ENCODE measurements at places on chromosomes 5 and 9.
A peak's percentile ranks its signal among the peaks of the same experiment; 100 is the strongest.

DNA sequence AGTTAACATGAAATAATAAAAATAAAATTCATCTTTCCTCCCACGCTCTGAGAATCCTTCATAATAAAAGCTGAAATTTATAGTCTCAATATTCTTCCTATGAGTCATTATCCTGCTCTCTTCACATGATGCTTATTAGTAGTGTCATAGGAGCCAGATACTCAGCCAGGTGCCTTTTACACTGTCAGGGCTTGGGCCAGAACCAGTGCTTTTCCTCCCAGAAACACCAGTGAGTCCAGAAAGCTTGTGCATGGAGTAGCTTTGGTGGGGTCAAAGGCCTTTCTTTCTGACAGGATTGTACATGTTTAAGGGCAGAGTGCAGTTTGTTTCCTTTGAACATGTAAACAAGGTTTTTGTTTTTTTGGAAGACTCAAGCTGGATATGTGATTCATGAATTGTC lies 6.8 kb downstream of the LSM11 start:
- no peak for DNase-seq

GRCh38 chr9:26391036-26391435 lies 501.6 kb downstream of the CAAP1 start:
- DNase-seq: no peak

- no peak for DNase-seq
Observed at GRCh38 chr9:131954299-131954698, 125.4 kb downstream of the MED27 start.

- no peak for DNase-seq
Observed at GRCh38 chr9:17876687-17877086, 297.8 kb downstream of the SH3GL2 start.

- DNase-seq: peak; percentile 5
Observed at GRCh38 chr5:52356311-52356918, 431.3 kb upstream of the ITGA1 start.

- peak; percentile 11 for DNase-seq
Observed at GRCh38 chr5:135365281-135365680, 33.8 kb downstream of the MACROH2A1 start.

- DNase-seq: no peak
Observed at GRCh38 chr5:16312785-16313184, 133.2 kb upstream of the MARCHF11 start.

DNA sequence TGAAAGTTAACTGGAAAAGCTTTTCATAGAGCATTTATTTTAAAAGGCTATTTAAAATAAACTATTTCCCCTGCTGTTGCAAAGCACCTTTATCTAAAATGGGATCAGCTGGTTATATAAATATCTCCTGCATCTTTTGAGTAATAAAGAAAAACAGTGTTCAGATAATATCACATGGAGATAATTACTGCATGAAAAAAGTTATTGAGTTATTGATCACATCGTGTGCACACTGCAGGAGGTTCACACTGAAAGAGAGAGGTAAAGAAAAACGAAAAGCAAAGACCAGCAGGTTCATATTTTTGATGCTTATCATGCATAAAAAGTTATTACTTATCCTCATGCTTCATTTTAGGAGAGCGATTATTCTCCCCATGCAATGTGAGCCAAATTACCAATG lies 55.4 kb upstream of the OTP start:
- DNase-seq: no peak

GRCh38 chr9:98203153-98203552 lies 10.7 kb upstream of the CORO2A start:
- no peak for DNase-seq

DNA sequence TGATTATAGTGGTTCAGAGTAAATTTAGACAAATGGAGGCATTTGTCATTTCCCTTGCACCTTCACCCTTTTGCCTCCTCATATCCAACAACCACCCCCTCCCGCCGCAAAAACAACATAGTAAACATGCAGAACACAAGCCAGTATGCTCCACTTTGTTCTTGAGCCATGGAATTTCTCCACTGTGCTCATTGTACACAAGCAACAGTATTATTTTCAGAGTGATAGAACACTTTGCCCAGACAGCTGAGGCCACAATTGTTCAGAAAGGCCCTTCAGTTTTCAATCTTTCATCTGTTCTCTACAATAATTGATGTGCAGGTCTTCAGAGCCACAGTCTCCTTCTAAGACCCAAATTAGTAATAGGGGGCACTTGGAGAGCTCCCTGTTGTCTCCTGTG lies 272.8 kb upstream of the SLC30A5 start:
- DNase-seq: no peak

- no peak for DNase-seq
Observed at GRCh38 chr9:97698865-97699264, 1.7 kb upstream of the XPA start.

DNA sequence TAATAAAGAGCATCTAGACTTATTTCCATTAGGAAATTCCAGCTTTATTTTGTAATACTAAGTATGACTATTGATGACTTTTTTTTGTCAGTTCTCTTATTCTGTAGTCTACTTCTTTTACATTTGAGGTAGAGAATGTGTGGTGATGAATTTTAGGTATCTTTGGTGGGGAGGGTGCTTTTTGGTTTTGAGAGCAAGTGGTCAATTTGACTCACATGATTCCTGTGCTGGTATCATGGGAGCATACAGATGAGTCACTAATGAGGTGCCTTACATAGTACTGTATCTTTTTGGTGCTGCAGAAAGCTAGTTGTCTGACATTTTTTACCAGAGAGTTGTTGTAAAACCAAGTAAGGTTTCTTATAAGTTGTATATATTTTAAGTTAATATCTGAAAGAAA lies 35.3 kb downstream of the ERBIN start:
- no peak for DNase-seq

GRCh38 chr9:24051587-24051986 lies 225.5 kb upstream of the ELAVL2 start:
- DNase-seq: no peak

GRCh38 chr5:33933723-33934169 lies 2.4 kb upstream of the RXFP3 start:
- DNase-seq: no peak

GRCh38 chr5:154146409-154146808 lies 44.1 kb upstream of the GALNT10 start:
- DNase-seq: no peak

GRCh38 chr5:180648658-180649296 lies 623 bp downstream of the FLT4 start:
- DNase-seq: no peak

DNA sequence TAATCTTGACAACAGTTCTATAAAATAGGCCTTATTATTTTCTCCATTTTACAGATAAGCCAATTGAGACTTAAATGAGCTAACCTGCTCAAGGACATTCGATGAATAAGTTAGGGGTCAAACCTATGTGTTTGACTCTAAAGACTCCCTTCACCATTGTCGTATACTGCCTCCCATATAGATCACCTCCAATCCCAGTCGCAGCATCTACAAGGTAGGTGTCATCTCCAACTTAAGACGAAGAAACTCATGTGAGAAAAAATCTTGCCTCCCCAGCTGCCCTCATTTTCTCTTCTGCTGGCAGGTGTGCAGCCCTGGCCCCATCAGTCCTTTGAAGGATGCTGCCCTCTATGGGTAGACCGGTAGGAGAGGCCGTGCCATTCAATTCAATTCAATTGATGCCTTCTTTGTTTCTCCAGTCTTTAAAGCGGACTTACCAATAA lies 75.2 kb upstream of the SMARCA2 start:
- peak; percentile 42 for DNase-seq

- no peak for DNase-seq
Observed at GRCh38 chr9:84393266-84393950, 52.9 kb upstream of the SLC28A3 start.

- no peak for DNase-seq
Observed at GRCh38 chr9:131772940-131773339, 33.1 kb upstream of the RAPGEF1 start.

GRCh38 chr9:107131108-107131799 lies 151.8 kb upstream of the RAD23B start:
- no peak for DNase-seq

- DNase-seq: no peak
Observed at GRCh38 chr9:18798106-18798505, 234.9 kb downstream of the SAXO1 start.

GRCh38 chr5:31133488-31133887 lies 60.0 kb upstream of the CDH6 start:
- DNase-seq: no peak

DNA sequence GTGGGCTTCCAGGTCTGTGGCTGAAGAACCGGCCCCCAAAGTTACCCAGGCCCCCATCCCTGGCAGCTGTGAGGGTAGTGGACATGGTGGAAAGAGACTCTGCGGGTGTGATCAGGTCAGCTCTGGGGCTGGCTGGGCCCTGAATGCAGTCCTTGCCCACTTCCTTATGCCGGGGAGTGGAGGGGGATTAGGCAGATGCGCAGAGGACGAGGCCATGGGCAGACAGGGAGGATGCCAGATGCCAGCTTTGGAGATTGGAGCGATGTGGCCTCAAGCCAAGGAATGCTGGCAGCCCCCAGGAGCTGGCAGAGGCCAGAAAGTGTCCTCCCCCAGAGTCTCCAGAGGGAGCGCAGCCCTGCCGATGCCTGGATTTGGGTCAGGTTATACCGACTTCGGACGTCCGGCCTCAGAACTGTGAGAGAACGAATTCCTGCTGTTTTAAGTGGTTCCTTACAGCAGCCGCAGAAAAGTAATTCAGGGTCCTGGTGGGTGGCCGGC lies 69.8 kb downstream of the ADAMTS2 start:
- DNase-seq: no peak

- DNase-seq: no peak
Observed at GRCh38 chr9:134336924-134337323, 10.7 kb downstream of the RXRA start.

GRCh38 chr9:17531642-17532254 lies 47.1 kb upstream of the SH3GL2 start:
- DNase-seq: no peak

- DNase-seq: peak; percentile 96
Observed at GRCh38 chr9:107447834-107448233, 41.7 kb downstream of the KLF4 start.

GRCh38 chr9:126621919-126622735 lies 8.4 kb downstream of the LMX1B start:
- DNase-seq: no peak

- DNase-seq: no peak
Observed at GRCh38 chr9:137162505-137163364, 7.1 kb downstream of the LRRC26 start.

GRCh38 chr5:153533546-153533945 lies 43.1 kb downstream of the GRIA1 start:
- DNase-seq: no peak

DNA sequence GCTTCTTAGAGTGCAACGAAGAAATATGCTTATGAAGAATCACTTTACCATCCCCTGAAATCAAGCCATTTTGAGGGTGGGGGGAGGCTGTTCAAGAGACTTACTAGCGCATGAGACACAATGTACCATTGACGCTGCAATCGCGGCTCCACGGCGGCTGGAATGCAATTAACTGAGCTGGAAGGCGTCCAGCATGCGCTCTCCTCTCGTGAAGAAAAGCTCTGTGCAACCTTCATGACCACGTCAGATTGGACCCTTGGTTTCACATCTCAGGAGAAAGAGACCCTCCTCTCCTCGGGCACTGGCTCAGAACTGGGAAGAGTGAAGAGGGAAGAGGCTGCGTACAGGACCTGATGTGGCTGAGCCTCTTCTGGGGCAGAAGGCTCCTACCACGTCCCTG lies 138.5 kb upstream of the IRX2 start:
- no peak for DNase-seq

- DNase-seq: no peak
Observed at GRCh38 chr5:96577909-96578308, 84.3 kb upstream of the CAST start.

Measured in NCI-H2029 treated with DMSO at 0.1 percent for 48 hours (cell line).